ENCODE measurements at places on chromosomes 1 and 21.

- DNase-seq = no peak
Observed at GRCh38 chr1:229694053-229694693, 68.1 kb downstream of the URB2 start.

- no peak for DNase-seq
Observed at GRCh38 chr1:67441183-67441582, 11.0 kb upstream of the SERBP1 start.

DNA sequence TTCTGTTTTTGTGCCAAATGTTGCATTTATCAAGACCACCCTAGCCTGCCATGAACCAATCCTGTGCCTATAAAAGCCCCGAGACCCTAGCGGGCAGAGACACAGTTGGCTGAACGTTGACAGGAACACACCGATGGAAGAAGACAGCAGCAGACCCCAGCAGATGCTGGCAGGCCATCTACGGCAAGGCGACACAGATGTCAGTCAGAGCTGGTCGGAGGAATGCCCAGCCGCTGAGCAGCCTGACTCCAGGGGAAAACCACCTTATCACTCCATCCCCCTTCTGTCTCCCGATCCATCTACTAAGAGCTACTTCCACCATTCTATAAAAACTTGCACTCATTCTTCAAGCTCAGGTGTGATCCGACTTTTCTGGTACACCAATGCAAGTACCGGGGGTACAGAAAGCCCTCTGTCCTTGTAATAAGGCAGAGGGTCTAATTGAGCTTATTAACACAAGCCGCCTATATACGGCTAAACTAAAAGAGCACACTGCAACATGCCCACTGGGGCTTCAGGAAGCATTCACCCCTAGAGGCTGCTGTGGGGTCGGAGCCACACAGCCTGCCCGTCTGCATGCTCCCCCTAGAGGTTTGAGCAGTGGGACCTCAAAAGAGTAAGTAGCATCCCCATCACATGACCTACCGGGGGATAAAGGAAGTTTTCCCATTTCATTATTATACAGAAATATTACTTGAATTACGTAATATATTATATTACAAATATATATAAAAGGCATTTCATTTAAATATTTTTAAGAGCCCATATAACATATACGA, 1156.3 kb upstream of the B3GALT2 start:
- DNase-seq = no peak

DNA sequence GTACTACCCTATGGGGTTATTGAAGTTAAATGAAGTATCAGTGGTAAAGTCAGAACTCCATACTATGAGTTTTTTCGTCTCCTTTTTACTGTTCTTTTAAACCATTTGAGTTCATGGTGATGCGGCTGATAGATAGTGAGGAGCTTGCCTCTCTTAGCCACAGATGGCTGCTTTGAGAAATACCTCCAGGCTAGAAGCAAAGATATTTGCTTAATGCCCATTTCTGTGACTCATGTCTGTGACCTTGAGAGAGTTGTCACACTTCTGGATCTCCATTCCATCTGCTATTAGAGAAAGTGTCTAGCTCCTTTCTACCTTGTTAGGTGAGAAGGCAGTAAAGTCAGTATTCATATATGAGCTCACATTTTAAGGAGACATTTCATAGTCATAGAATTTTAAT, 89.5 kb upstream of the PLXNA2 start:
- DNase-seq = no peak

DNA sequence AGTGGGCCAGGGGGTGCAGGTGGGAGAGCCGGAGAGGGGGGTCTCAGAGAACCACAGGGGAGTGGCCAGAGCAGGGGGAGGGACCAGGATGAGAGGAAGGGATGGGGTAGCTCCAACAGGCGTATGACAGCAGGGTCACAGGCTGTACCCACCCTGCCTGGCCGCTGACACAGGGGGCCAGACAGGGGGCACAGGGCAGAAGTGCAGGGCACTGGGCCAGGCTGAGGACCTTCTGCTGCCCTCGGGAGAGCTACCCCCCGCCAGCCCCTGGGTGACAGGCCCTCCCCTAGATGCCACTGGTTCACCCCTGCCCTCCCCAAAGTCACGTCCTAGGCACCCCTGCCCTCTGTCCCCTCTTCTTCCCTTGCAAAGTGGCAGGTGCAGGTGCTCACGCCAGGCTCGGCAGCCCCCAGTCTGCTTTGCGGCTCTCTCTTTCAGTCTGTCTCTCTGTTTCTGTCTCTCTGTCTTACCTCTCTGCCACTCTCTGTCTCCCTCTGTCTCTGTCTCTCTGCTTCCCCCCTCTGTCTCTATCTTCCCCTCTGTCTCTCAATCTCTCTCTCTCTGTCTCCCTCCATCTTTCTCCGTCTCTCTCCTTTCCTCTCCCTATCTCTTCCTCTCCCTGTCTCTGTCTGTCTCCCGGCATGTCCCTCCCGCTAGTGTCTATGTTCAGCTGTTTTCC, 48.5 kb downstream of the WNT9A start:
- DNase-seq = no peak

DNA sequence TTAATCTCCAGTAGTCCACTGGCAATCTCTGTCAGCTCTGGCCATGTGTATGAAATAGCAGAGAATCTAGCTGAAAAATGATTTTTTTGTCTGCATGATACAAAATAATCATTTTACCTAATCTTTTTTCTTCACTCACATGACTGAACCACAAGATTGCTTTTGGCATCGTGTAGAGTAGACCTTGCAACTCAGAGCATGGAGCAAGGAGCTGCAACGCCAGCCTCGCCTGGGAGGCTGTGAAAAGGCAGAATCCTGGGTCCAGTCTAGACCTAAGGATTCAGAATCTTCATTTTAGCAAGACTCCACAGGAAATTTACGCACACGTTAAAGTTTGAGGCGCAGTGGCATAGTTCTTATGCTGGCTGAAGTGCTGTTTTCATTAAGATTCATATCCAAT, 40.2 kb downstream of the TOMM20 start:
- no peak for DNase-seq

- DNase-seq = no peak
Observed at GRCh38 chr21:45355573-45355972, 49.4 kb upstream of the COL18A1 start.

All from CD4-positive, alpha-beta T cell treated with Interferon alpha-2 for 1 hour (primary cell).